ENCODE measurements at places on chromosomes 3 and 15. TPM values are rescaled to one million over a fixed set of nuclear protein-coding genes. Genes with fewer than 3 reads are reported as not detected.

- DNase-seq, result no peak
These were observed 2.4 kb downstream of the PSMA4 start for GRCh38 chr15:78542647-78543046.

DNA sequence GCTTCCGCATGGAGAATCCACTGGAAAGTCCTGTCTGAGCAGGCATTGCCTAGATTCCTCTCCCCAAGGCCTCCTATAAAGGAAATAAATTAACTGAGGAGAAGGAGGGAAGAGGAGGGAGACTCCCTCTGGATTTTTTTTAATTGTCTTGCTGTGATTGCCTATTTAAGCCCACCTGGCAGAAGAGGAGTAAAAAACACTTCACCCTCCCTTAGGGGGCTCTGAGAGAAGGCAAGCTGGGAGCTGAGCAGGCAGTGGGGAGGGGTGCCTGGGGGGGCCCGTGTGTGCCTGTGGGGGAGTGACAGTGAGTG lies 109.9 kb downstream of the OXNAD1 start:
- no peak for DNase-seq

PHLDB2 gene
- 125 TPM for total RNA-seq

TRPM1 gene
- total RNA-seq, result not detected

DNA sequence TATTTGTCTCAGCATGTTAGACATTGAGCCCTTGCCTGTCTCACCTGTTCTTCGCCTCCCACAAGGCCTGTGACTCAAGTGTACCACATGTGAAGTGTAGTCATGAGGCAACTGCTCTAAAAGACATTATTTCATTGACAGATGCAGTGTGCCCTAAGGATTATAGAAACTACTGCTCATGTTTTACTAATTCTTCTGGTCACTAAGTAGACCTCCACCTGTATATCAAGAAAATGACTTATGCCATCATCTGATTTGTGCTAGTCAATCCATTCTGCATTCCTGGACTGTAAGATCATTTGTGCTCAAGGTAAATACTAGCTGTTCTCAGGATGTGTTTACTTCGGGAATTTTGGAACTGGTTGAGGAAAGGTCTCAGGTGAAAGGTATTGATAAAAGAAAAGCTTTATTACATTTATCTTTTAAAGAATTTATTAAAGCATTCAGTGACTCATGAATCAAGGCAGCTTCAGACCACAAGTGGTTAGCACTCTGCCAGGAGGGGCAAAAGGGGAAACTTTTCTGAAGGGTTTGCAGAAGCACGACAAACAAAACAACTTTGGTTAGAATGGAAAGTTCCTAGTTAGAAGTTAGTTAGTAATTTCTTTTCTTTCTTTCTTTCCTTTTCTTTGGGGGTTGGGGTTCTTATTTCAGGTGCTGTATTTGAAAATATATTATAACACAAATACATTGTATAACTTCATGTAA lies 465.3 kb upstream of the CBLB start:
- no peak for DNase-seq

DNA sequence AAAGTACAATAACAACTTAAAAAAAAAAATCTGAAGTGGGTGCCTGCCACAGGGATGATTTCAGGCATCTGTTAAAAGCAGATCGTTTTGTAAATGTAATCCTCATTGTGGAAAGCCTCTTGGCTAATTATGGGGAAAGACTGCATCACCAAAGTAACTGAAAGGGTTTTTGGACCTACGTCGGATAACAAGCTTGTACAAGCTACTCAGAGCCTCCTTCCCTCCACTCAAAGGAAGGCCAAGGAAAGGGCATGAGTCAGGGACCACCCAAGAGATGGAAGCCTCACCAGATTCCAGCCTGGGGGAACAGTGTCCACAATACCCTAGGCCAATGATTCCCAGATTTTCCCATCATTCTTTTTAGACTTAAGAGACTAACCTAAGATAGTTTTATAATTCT lies 84.3 kb downstream of the ATP1B3 start:
- DNase-seq, result no peak

DNA sequence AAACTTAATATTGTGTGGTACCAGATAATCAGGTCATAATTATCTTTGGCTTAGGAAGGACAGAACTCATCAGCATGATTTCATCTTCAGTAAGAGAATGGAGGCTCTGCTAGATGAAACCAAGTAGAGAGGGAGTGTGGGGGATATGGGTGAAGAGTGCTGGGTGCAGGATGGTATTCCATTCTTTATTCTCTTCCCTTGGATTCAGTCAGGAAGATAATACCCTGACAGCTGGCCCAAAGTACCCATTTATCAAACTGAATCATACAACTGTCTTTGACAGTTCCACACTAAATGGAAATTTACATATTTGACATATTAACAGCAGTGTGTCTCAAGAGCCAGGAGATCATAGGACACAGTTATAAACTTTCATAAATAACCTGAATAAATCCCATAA lies 44.7 kb downstream of the GOLIM4 start:
- no peak for DNase-seq

DNA sequence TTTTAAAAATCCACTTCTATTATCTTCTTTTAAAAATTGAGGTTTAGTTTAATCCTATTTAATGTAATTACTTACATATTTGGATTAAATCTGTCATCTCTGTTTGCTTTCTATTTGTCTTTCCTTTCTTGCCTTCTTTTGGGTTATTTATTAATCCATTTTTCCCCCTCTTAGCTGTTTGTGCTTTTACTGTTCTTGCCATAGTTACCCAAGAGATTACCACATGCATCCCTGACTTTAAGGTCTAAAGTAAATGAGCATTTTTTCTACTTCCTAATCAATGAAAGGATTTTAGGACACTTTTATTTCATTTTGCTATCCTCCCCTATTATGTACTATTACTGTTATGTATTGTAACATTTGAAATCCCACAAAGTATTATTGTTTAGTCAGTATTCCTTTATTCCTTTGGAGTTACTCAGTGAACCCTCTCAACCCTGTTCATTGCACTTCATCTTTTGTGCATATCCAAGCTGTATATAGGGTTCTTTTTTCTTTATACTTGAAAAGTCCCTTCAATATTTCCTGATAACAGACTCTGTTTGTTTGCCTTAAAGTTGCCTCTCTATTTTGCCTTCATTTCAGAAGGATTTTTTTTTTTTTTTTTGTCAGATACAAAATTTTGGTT lies 62.7 kb downstream of the MEF2A start:
- no peak for DNase-seq

DNA sequence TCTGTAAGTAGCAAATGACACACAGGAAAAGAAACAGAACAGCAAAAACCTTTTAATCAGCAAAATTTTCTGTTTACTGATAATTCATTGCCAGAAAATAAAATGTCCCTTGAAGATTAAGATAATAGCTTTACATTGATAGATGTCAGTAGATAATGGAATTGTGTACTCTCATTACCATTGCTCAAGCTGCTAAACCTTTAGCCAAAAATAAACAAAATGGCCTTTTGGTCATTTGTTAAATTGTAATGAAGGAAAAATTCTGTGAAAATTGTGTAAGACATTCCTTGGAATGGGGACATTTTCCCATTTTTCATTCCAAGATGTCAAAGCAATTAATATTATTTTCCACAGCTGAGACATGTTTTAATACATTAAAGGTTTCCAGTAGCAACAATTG lies 189.8 kb downstream of the PLOD2 start:
- no peak for DNase-seq

UCN2 gene
- not detected for total RNA-seq

Data from posterior vena cava (tissue), 2 donors.